ENCODE measurements at places on chromosomes 6 and 20. TPM values are rescaled to one million over a fixed set of nuclear protein-coding genes. Genes with fewer than 3 reads are reported as not detected.
A peak's percentile ranks its signal among the peaks of the same experiment; 100 is the strongest.

GRCh38 chr6:116316772-116317467 is 37.2 kb upstream of the TSPYL1 start:
- H3K4me3 ChIP-seq = no peak overlapping the region
- no peak overlapping the region for H3K27ac ChIP-seq
- DNase-seq = peak; percentile 9
- no peaks in the 10 kb centered on the region for H3K27me3 ChIP-seq
- no peaks in the 10 kb centered on the region for H3K4me1 ChIP-seq
- no peaks in the 10 kb centered on the region for H3K36me3 ChIP-seq

Gene SLC17A9
- 17.9 TPM for total RNA-seq

Gene TXLNB
- 0.49 TPM for total RNA-seq

DNA sequence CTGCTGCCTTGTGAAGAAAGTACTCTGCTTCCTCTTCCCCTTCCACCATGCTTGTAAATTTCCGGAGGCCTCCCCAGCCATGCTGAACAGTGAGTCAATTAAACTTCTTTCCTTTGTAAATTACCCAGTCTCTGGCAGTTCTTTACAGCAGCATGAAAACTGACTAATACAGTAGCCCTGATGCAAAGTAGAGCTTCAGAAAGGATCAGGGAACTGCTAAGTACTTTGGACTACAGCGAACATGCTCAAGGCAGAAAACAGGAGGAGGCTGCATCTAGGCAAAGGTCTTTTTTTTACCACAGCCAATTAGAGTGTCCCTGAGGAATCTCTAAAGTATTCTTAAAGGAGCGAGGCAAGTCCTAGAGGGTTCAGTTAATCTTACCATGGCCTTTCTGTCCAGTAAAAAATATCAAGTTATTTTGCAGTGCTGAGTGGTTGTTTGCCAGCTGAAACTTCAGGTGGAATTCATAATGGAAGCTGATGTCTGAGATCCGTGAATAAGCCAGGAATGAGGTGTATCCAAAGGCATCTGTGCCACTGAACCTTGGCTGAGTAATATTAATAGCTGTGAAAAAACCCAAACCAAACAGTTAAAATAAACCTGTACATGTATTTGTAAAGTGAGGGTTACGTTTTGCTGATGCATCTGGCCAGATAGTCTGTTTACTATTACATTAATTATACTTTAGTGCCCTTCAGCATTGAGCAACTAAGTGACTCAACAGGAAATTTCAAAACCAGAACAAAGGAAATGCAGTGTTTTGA is 170.4 kb downstream of the PHF3 start:
- peak overlapping the region; percentile 13 for H3K27ac ChIP-seq
- peaks cover 5% of the 10 kb centered on the region for H3K4me1 ChIP-seq
- no peaks in the 10 kb centered on the region for H3K27me3 ChIP-seq

DNA sequence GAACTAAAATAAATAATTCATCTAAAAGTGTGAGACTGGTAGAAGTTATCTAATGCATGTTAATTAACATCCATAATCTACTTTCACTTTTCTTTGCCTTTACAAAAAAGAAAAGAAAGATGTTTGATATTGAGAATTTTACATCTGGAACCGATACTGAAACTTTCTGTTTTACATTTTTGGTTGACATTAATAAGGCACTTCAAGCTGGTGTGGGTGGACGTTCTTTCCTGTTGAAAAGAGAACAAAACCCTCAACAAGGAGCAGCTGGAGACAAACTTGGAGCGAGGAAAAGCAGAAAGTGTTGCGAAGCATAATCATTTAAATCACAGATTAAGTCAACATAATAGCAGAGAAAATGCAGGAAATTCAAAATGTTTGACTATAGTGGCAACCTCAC is 575.2 kb upstream of the ADGRB3 start:
- H3K4me3 ChIP-seq = peak overlapping the region; percentile 27
- H3K36me3 ChIP-seq = no peaks in the 10 kb centered on the region
- H3K27ac ChIP-seq = no peak overlapping the region
- DNase-seq = no peak

Gene SCGN
- total RNA-seq = 4.5 TPM

GRCh38 chr20:49985157-49985556 is 2.4 kb downstream of the SNAI1 start:
- H3K27ac ChIP-seq = no peak overlapping the region
- peak overlapping the region; percentile 87 for H3K4me3 ChIP-seq
- no peak for DNase-seq
- no peaks in the 10 kb centered on the region for H3K36me3 ChIP-seq
- H3K4me1 ChIP-seq = peaks cover 62% of the 10 kb centered on the region

DNA sequence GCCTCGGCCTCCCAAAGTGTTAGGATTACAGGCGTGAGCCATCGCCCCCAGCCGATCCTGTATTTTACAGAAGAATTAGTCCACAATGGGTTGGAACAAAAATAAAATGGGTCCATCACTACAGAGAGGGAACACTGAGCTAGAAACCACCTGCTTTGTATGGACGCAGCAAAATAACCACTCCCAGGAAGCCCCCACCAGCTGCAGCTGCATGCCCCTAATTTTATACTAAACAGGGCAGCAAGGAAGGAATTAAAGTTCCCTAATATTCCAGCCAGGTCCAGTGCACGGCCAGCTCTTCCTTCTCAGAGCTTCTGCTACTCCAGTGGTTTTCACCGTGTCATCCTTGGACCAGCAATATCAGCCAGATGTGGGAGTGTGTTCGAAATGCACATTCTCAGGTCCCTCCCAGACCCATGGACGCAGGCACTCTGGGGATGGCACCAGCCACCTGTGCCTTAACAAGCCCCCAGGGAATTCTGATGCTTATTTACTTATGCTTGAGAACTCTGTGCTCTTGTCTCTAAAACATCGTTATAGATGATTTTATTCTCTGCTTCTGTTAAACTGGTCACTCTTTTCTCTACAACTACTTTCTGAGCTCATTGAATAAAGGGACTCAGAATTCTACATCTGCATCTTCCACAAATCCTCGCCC is 189.5 kb upstream of the SLC24A3 start:
- no peaks in the 10 kb centered on the region for H3K27me3 ChIP-seq
- H3K4me3 ChIP-seq = no peak overlapping the region
- H3K4me1 ChIP-seq = peaks cover 18% of the 10 kb centered on the region
- no peak for DNase-seq
- no peaks in the 10 kb centered on the region for H3K36me3 ChIP-seq

GRCh38 chr20:44112889-44113617 is 73.9 kb downstream of the JPH2 start:
- H3K27me3 ChIP-seq = no peaks in the 10 kb centered on the region
- no peaks in the 10 kb centered on the region for H3K4me1 ChIP-seq
- peak overlapping the region; percentile 46 for H3K27ac ChIP-seq
- no peak overlapping the region for H3K4me3 ChIP-seq
- DNase-seq = no peak
- peaks cover 26% of the 10 kb centered on the region for H3K36me3 ChIP-seq

Gene ZC2HC1B
- total RNA-seq = not detected

GRCh38 chr20:8946036-8946940 is 122.6 kb upstream of the PLCB4 start:
- H3K27me3 ChIP-seq = no peaks in the 10 kb centered on the region
- H3K4me1 ChIP-seq = no peaks in the 10 kb centered on the region
- DNase-seq = no peak
- no peak overlapping the region for H3K4me3 ChIP-seq
- H3K36me3 ChIP-seq = no peaks in the 10 kb centered on the region

Gene HLA-DMB
- 34.4 TPM for total RNA-seq

GRCh38 chr6:168387911-168388310 is 53.1 kb upstream of the SMOC2 start:
- no peak overlapping the region for H3K4me3 ChIP-seq
- no peak for DNase-seq
- H3K27ac ChIP-seq = no peak overlapping the region
- no peaks in the 10 kb centered on the region for H3K36me3 ChIP-seq
- H3K27me3 ChIP-seq = no peaks in the 10 kb centered on the region

GRCh38 chr6:170293341-170294231 is 2.7 kb upstream of the DLL1 start:
- H3K4me3 ChIP-seq = peak overlapping the region; percentile 22
- DNase-seq = no peak
- no peak overlapping the region for H3K27ac ChIP-seq

DNA sequence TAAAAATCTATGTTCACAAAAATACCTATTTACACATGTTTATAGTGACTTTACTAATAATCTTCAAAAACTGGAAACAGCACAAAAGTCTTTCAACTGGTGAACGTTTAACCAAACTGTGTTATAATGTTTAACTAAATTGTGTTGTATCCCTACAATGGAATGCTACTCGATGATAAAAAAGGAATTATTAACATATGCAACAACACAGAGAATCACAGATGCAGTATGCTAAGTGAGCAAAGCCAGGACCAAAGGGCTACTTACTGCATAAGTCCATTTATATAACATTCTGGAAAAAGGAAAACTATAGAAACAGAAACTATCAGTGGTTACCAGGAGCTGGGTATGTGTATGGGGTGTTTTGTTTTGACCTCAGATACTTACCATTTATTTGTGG is 602.2 kb upstream of the BTBD3 start:
- H3K4me3 ChIP-seq = no peak overlapping the region
- no peaks in the 10 kb centered on the region for H3K36me3 ChIP-seq
- no peaks in the 10 kb centered on the region for H3K27me3 ChIP-seq
- H3K27ac ChIP-seq = no peak overlapping the region

- no peaks in the 10 kb centered on the region for H3K36me3 ChIP-seq
- no peak for DNase-seq
- peak overlapping the region; percentile 30 for H3K27ac ChIP-seq
- no peak overlapping the region for H3K4me3 ChIP-seq
Measured at GRCh38 chr6:17473554-17473953, 80.2 kb downstream of the CAP2 start.

- no peaks in the 10 kb centered on the region for H3K4me1 ChIP-seq
- H3K27ac ChIP-seq = no peak overlapping the region
- H3K36me3 ChIP-seq = no peaks in the 10 kb centered on the region
- no peaks in the 10 kb centered on the region for H3K27me3 ChIP-seq
Measured at GRCh38 chr20:36399969-36400545, 93.9 kb downstream of the DLGAP4 start.

DNA sequence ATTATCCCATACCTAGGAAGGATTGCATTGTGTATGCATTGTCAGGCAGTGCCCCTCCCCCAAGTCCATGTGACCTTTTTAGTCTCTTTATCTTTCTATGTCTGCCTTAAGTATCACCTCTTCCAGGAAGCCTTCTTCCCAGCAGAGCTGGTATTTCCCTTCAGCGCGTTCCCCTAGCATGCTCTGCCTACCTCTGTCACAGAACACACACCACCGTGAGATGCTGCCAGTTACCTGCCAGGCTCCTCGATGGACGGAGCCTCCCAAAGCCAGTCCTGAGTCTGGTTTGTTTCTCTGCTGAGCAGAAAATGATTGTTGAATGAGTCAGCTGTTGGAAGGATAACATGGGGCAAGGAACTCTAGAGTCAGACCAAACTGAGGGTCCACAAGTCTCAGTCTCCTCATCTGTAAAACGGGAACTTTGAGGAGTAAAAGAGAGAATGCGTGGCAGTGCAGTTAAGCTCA is 11.3 kb upstream of the ZNF335 start:
- DNase-seq = no peak
- H3K4me1 ChIP-seq = no peaks in the 10 kb centered on the region
- no peak overlapping the region for H3K4me3 ChIP-seq
- no peak overlapping the region for H3K27ac ChIP-seq
- H3K27me3 ChIP-seq = no peaks in the 10 kb centered on the region

DNA sequence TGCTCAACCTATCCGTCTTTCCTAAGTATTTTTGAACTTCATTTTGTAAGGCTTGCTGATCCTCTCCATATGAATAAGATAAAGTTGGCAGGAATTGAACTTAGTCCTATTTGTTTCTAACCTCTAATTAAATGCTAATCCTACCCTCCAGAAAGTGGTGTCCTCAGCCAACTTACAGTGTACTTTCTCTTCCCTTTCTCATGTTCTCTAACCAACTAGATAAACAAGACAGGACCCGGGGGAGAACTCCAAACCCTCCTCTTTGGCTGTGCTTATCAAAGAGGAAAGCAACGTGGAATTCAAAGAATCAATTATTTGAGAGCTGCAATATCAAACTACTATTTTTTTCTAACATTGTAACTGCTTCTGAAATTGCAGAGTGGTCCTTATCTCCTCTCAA is 56.5 kb upstream of the NRSN1 start:
- DNase-seq = no peak
- no peaks in the 10 kb centered on the region for H3K4me1 ChIP-seq
- no peaks in the 10 kb centered on the region for H3K36me3 ChIP-seq
- no peak overlapping the region for H3K27ac ChIP-seq

Gene TNF
- 0.71 TPM for total RNA-seq

DNA sequence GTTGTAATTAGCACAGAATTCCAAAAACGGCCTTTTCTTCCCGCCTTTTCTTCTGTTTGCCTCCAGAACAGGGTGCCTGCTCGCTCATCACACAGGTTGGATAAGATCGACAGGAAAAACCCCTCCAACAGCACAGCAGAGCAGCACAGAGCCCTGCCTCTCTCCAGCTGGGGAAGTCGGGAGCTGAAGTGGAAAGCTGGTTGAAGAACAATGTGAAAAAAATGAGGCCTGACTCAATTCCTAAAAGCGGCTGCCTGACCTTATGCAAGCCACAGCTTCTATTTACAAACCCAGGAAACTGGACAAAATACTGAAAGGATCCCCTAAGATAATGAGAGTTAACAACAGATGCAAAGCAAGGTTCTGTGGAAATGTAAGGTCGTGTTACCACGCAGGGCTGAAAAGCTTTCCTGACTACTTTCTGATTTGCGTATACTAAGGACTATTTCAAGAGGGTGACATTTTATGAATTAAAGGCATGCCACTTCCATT is 116.9 kb downstream of the TTLL2 start:
- no peak overlapping the region for H3K27ac ChIP-seq
- no peak overlapping the region for H3K4me3 ChIP-seq
- H3K4me1 ChIP-seq = no peaks in the 10 kb centered on the region
- no peaks in the 10 kb centered on the region for H3K36me3 ChIP-seq
- no peak for DNase-seq

DNA sequence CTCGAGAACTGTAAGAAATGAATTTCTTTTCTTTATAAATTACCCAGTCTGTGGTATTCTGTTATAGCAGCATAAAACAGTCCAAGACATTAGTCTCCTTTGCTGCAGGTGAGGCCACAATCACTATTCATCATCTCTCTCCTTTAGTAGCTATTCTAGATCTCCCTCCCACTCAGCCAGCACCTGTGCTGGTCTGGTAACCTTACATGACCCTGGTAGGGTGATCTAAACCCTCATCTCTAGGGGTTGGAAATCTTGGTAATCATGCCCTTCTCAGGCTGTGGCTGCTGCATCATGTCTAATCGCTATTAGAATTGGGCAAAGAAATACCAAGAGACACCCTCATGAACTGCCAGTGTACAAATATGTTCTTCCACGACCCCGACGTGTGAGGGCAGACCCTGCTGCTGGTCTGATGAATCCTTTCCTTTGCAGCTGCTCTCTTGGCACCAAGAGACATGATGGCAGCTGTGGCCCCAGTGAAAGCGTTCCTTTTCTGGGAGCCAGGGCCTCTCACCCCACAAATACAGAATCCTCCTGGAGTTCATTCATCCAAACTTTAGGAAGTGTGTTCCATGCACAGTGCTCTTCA is 23.0 kb upstream of the IGF2R start:
- no peaks in the 10 kb centered on the region for H3K36me3 ChIP-seq
- no peaks in the 10 kb centered on the region for H3K27me3 ChIP-seq

Measured in thoracic aorta (tissue), 2 donors.